ENCODE measurements at places on chromosomes 1 and 21. TPM values are rescaled to one million over a fixed set of nuclear protein-coding genes. Genes with fewer than 3 reads are reported as not detected.

Gene TSPEAR
- total RNA-seq = not detected

Gene SCAF4
- 52.8 TPM for total RNA-seq

Gene APCS
- not detected for total RNA-seq

Gene FALEC
- total RNA-seq = not detected

Gene SNX7
- total RNA-seq = not detected

Gene VHLL
- total RNA-seq = not detected

Gene MARK1
- 1.3 TPM for total RNA-seq

Gene TRAF3IP3
- total RNA-seq = 1.6 TPM

Gene LRRC7
- total RNA-seq = not detected

Gene F3
- not detected for total RNA-seq

Gene CFHR4
- total RNA-seq = not detected

Gene NPHS2
- total RNA-seq = not detected

Gene OR2G6
- not detected for total RNA-seq

Gene RAB7B
- total RNA-seq = not detected

Gene AMY1A
- total RNA-seq = not detected

Gene USH2A
- total RNA-seq = not detected

Gene ALDH9A1
- 45.1 TPM for total RNA-seq

Gene THEM5
- total RNA-seq = not detected

Gene SPATA46
- not detected for total RNA-seq

Gene TIAM1
- 1.6 TPM for total RNA-seq

Gene TCP10L
- total RNA-seq = 0.07 TPM

Gene CYP4A22
- not detected for total RNA-seq

Gene TCHH
- total RNA-seq = not detected

Gene RHD
- not detected for total RNA-seq

Gene MROH7
- total RNA-seq = not detected

Gene SYTL1
- total RNA-seq = 119 TPM

Gene S100A9
- not detected for total RNA-seq

Gene AMPD1
- total RNA-seq = not detected

Gene LRRN2
- total RNA-seq = not detected

Gene SGIP1
- total RNA-seq = not detected

Gene CFH
- total RNA-seq = not detected

Gene DNASE2B
- total RNA-seq = not detected

Gene IL20
- total RNA-seq = not detected

Gene BRDT
- total RNA-seq = not detected

Gene GRIK3
- not detected for total RNA-seq

Gene TFF2
- not detected for total RNA-seq

Gene CD5L
- total RNA-seq = 2.0 TPM

Gene MAGI3
- total RNA-seq = not detected

Gene KRTAP10-8
- total RNA-seq = not detected

Gene KLF17
- not detected for total RNA-seq

Gene RXRG
- not detected for total RNA-seq

Gene S100A12
- not detected for total RNA-seq

Gene MAP3K6
- 3.0 TPM for total RNA-seq

Gene GPR157
- total RNA-seq = not detected

Gene TRIM67
- total RNA-seq = not detected
